ENCODE measurements at places on chromosomes 12 and 14.

GRCh38 chr14:79332504-79333197 is 878.7 kb downstream of the DIO2 start:
- no peak for DNase-seq

DNA sequence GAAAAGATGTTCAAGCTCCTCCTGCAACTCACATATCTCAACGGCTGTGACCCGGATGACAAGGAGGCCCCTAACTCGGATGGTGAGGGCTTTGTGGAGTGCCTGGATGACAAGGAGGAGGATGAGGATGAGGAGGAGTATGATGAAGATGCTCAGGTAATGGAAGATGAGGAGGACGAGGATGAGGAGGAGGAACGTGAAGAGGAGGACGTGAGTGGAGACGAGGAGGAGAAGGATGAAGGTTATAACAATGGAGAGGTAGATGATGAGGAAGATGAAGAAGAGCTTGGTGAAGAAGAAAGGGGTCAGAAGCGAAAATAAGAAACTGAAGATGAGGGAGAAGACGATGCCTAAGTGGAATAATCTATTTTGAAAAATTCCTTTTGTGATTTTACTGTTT is 702 bp downstream of the ANP32D start:
- no peak for DNase-seq

GRCh38 chr14:100851946-100852620 is 26.2 kb downstream of the MEG3 start:
- DNase-seq: no peak

- no peak for DNase-seq
Measured at GRCh38 chr12:31002361-31002725, 71.3 kb upstream of the DDX11 start.

DNA sequence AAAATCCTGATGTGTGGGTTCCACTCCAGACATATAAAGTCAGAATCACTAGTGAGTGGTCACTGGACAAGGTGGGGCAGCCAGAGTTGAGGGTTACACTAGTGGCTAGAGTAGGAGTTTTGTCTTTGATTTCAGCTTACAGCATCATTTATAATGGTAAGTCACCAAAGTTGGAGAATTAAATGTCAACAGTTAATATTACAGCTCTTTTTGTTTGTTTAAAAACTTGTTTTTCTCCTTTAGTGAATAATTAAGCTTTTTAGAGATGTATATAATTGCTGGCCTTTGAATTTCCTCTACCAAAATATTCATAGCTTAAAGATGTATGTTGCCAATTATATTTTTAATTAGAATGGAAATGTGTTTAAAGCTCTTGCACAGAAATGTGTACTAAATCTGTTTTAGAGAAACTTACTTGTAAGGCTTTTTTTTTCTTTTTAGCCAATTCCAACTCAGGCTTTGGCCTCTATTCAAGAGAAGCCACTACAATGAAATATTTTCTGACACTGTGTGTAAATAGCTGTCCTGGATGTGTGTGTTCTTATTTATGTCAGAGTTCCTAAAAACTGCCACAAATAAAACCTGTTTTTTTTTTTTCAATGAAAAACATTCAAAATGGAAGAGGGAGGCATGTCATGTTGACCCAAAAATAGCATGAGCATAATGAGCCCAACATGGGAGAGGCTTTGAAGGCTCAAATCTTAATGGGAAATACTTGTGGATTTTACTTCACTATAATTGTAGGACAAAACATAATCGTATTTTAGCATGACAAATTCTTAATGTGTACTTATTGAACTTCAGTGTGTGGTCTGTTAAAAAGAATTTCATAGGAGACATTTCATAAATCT is 92.2 kb downstream of the TBC1D30 start:
- DNase-seq: no peak

DNA sequence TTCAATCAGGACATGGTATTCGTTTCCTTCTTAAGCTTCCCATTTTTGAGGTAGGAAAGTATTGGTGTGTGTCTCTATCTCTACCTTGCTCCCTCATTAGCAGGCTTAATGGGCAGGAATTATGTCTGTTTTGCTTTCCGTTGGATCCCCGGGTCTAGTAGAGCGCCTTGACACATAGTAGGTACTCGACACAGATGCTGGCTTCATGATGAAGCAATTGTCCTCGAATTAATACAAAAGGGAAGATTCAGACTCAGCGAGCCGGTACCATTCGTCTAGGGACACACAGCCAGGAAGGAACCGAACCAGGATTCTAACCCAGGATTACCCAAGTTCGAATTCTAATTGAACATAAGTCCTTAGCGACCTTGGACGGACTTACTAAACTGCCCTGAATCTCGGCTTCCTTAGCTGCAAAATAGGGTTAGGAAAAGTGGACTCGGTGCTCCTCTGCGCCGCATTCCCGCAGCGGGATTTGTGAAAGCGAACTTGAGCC is 496 bp upstream of the ISCU start:
- DNase-seq: no peak

DNA sequence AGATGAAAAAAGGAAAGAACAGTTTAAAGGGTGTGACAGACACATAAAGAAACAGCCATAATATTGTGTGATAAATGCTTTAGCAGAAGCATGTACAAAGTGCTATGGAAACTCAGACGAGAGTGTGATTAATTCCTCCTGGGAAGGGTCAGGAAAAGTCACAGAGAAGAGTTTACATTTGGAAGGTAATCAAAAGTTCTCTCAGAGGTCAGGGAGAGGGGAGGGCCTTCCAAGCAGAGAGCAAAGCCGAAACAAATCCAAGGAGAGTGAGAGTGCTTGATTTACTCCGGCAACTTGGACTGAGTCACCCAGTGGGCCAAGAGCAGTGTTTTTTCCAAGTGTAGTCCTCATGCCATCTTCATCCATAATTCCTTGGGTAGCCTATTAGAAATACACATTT is 108.3 kb downstream of the IGF1 start:
- DNase-seq: no peak

DNA sequence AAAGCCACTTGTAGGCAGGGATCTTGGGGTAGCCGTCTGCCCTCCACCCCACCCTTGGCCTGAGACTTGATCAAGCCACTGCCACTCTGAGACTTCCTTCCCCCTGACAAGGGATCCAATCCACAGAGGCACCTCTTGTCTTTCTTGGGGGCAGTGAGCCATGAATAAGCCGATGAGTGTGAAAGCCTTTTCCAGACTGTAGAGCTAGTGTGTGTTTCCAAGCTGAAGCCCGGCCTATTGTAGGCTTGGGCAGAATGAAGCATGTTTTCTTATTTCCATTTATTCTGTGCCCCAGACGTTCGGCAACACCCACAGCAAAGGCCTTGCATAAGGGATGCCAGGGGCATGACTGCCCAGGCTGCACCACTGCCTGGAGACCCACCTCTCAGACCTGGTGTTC is 991.6 kb downstream of the BCL11B start:
- no peak for DNase-seq

All from CD8-positive, alpha-beta T cell (primary cell).